ENCODE measurements at places on chromosomes 3 and 15. TPM values are rescaled to one million over a fixed set of nuclear protein-coding genes. Genes with fewer than 3 reads are reported as not detected.

The CACNA1D gene
- total RNA-seq, result 35.7 TPM

The ZNF621 gene
- total RNA-seq, result 25.4 TPM

The TM4SF18 gene
- 19.7 TPM for total RNA-seq

The ALCAM gene
- total RNA-seq, result 36.4 TPM

The TIGIT gene
- total RNA-seq, result 2.7 TPM

The SEMA6D gene
- 16.9 TPM for total RNA-seq

The IQCF5 gene
- not detected for total RNA-seq

The RUVBL1 gene
- 32.7 TPM for total RNA-seq

The CCR1 gene
- 13.8 TPM for total RNA-seq

The DLEC1 gene
- 3.3 TPM for total RNA-seq
